Stimulated activated CD4-positive, alpha-beta T cell treated with anti-CD3 and anti-CD28 coated beads, TNF-alpha, amount 100 ng/mL, for 24 hours (primary cell): ENCODE measurements at places on chromosomes 6 and 20.

GRCh38 chr6:28160233-28160632 lies 18.6 kb downstream of the ZKSCAN8 start:
- no peak for DNase-seq

DNA sequence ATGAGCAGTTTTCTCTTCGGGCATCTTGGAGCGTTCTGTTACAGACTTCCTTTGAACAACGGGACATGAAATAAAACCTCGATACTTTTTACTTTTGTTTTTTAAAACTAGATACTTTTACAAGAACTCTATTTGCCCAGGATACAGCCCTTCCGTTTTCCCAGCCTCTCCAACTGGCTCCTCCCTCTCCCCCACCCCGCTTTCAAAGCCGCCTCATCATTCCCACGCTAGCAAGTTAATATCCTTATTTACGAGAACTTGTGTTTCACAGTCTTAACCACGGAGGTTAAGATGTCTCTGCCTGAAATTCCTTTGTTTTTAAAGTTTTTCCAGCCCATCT lies 241 bp upstream of the CFAP206 start:
- DNase-seq: no peak

GRCh38 chr6:167698540-167698939 lies 128.2 kb upstream of the AFDN start:
- no peak for DNase-seq

GRCh38 chr6:80792151-80792550 lies 685.7 kb downstream of the BCKDHB start:
- DNase-seq: no peak

GRCh38 chr6:47195011-47195650 lies 114.6 kb downstream of the TNFRSF21 start:
- DNase-seq: no peak

- no peak for DNase-seq
These were observed 32.6 kb downstream of the SLC2A10 start for GRCh38 chr20:46741924-46742668.

GRCh38 chr6:25769983-25770382 lies 15.4 kb downstream of the SLC17A4 start:
- DNase-seq: no peak
